ENCODE measurements at places on chromosomes 4 and X.

- no peak for DNase-seq
These were observed 26.7 kb downstream of the PHKA1 start for GRCh38 chrX:72687396-72687795.

DNA sequence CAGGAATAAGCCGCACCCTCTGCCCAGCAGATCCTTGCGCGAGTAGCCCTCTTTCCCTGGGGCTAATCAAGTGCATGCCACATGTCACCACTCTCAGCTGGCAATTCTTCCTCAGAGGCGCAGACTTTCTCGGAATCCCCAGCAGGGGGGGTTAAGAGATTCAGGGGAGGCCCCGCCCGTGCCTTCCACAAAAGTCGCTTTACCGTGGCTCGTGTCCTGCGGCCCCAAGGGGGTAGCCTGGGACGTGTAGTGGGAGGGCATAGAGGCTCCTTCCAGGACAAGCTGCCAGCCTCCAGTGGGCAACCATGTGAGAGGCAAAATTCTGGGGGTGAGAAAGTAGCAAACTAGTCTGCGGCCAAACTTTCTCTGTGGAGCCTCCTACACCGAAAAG lies 652 bp downstream of the SRPX start:
- peak; percentile 48 for DNase-seq

- no peak for DNase-seq
These were observed 269.2 kb downstream of the HNRNPD start for GRCh38 chr4:82104578-82104977.

DNA sequence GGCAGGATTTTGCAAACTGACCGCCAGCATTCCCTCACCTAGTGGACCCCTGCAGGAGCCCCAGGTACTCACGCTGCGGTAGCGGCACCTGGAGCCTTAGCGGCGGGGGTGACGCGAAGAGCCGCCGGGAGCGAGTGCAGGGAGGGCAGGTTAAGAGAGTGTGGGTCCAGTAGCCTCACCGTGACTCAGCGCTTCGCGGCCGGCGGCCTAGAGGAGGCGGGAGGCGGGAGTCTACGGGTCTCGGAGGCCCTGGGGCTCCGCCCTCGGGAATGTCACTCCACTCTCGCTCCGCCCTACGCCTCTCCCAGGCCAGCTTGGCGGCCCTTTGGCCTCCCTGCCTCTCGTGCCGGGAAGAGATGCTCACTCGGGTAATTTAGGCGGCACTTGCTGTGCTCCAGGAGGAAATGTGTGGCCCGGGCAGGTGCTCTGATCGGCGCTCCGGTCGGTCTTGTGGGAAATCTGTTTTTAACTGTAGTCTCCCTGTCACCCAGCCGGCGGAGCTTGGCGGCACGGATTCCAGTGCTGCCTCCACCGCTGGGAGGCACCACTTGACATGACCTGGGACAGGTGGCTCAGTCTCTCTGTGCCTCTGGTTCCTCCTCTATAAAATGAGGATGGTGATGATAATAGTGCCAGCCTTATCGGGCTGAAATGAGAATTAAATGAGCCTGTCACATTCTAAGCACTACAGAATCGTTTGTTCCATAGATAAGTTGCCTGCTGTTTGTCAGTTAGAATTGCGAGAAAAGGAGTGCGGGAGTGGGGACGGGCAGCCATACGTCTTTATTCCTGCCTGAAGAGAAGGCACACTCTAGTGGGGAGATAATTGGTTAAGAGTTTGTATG lies at the start of gene PIR:
Gene PIR (minus strand): TSS at position 216 of the 845 bp plus-strand sequence. CDS start 2,076 bp downstream, outside the sequence.
- DNase-seq, result peak; percentile 91

GRCh38 chr4:128060121-128060698 lies 902 bp upstream of the LARP1B start:
- no peak for DNase-seq

DNA sequence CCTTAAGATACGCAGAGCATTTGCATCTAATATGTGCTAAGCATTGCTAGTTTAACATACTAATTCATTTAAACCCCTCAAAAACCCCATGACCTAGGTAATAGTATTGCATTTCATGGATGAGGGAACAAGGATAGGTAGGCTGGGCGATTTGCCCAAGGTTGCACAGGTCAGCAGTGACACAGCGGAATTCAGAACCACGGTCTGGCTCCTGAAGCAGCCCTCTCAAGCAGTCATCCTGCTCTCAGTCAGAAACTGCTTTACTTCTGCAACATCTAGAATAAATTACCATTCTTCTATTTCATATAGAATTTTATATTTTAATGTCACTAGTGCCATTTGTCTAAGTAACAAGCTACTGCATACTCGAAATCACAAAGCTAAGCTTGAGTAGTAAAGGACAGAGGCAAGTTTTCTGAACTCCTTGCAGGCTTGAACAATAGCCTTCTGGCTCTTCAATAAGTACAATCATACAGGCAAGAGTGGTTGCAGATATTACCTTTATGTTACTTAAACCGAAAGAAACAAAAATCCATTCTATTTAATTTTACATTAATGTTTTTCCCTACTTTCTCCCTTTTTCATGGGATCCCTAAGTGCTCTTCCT lies 555 bp upstream of the SPP1 start:
- no peak for DNase-seq

DNA sequence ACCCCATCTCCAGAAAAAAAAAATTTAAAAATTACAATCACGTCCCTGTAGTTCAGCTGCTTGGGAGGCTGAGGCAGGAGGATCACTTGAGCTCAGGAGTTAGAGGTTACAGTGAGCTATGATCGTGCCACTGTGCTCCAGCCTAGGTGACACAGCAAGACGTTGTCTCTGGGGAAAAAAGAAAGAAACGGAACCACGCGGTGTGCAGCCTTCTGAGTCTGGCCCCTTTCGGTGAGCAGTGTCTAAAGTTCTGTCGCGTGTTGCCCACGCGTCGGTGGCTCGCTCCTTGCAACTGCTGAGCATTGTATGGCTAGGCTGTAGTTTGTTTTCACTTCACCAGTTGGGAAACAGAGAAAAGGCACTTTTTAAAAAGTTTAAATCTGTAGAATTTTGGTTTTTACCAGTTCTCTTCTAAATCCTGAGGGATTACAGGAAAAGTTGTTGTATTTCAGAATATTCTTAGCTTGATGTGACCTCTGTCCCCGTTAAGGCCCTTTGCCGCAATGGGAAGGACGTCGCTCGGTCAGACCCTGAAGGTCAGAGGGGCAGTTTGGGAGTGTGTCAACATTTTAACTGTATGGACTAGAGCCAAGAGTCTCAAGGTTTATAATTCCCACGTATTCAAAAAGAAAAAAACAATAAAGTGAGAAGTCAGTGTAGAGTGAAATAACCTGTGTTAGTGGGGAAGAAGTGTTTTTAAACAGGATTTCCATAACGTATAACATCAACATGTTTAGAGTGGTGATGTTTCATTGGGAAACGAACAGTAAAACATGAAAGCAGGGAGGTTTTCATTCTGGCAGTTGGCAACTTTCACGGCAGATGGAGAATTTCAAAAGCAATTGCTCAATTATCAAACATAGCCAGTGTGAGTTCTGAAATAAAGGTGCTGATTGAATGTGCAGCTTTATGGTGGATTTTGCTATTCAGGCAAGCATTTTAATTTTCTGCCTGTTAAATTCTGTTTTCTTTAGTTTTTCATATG lies 45.8 kb upstream of the MSANTD1 start:
- DNase-seq, result no peak

All from left ventricle myocardium superior (tissue), 1 donor.